Esophagus muscularis mucosa (tissue), 4 donors: ENCODE measurements at places on chromosomes 1 and 21. TPM values are rescaled to one million over a fixed set of nuclear protein-coding genes. Genes with fewer than 3 reads are reported as not detected.

LENEP gene
- total RNA-seq: not detected

LCE1D gene
- not detected for total RNA-seq

DNA sequence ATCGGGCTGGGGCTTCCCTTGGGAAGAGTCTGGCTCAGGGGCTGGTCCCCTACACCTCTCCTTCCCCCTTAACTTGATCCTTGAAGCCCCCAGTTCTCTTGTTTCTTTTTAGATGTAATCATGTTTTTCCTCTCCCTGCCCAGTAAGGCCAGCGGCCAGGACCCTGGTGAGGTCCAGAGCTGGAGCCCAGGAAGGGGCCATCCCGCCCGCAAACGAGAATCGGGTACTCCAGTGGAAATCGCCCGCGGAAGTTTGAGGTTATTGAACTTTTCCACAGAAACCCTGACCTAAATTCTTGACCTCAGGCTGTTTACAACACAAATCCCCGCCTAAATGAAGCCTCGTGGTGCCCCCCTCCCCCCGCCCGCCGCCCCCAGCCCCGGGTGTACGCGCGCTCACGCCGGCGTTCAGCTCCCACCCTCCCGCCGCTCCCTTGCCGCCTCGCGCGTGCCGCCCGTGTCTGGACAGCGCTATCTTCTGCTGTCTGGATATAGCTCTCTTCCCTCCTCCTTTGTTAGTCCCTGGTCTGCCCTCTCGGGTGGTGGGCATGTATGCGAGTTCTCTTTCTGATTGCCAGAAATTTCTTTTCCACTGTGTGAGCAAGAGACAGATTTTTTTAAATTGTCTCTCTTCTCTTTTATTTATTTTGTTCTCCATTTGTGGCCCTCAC lies 165.9 kb upstream of the CACNA1E start:
- no peaks in the 10 kb centered on the region for H3K27me3 ChIP-seq
- peaks cover 20% of the 10 kb centered on the region for H3K4me1 ChIP-seq
- DNase-seq: peak; percentile 80
- no peak overlapping the region for H3K4me3 ChIP-seq
- no peaks in the 10 kb centered on the region for H3K36me3 ChIP-seq

DNA sequence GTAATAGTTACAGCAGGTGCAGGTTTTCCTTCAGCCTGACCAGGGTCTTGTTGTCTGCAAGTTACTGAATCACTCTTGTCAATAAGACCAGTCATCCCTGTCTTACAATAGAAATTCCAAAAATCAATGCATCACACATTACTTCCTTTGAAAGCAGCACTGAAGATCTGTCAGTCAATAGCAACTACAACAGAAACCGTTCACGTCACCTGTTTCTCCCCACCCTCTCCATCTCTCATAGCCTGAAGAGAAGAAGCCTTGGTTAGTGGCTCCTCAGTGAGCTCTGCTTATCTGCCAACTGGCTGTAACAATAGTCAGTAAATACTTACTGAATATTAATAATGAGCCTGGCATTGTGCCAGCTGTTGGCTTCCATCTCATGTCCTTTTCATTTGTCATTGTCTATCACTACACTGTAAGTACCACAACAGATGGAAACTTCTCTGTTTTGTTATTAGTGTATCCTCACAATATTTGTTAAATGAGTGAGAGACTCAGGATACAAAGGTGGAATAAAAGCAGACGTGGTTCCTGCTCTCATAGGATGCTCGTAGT lies 195.2 kb downstream of the S1PR1 start:
- no peaks in the 10 kb centered on the region for H3K4me1 ChIP-seq
- DNase-seq: no peak
- H3K36me3 ChIP-seq: no peaks in the 10 kb centered on the region
- H3K4me3 ChIP-seq: no peak overlapping the region

DNA sequence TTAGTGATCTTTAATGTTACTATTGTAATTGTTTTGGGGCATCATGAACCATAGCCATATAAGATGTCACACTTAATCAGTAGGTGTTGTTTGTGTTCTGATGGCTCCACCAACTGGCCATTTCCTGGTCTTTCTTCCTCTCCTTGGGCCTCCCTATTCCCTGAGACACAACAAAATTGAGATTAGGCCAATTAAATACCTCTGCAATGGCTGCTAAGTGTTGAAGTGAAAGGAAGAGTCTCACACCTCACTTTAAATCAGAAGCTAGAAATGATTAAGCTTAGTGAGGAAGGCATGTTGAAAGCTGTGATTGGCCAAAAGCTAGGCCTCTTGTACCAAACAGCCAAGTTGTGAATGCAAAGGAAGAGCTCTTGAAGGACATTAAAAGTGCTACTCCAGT lies 30.7 kb downstream of the PPP2R5A start:
- DNase-seq: no peak
- no peak overlapping the region for H3K27ac ChIP-seq
- no peaks in the 10 kb centered on the region for H3K27me3 ChIP-seq

GRCh38 chr1:225700164-225700821 lies 47.4 kb upstream of the ENAH start:
- H3K27ac ChIP-seq: no peak overlapping the region
- H3K36me3 ChIP-seq: no peaks in the 10 kb centered on the region
- peaks cover 8% of the 10 kb centered on the region for H3K4me1 ChIP-seq
- H3K4me3 ChIP-seq: no peak overlapping the region
- no peaks in the 10 kb centered on the region for H3K27me3 ChIP-seq
- DNase-seq: no peak

DNA sequence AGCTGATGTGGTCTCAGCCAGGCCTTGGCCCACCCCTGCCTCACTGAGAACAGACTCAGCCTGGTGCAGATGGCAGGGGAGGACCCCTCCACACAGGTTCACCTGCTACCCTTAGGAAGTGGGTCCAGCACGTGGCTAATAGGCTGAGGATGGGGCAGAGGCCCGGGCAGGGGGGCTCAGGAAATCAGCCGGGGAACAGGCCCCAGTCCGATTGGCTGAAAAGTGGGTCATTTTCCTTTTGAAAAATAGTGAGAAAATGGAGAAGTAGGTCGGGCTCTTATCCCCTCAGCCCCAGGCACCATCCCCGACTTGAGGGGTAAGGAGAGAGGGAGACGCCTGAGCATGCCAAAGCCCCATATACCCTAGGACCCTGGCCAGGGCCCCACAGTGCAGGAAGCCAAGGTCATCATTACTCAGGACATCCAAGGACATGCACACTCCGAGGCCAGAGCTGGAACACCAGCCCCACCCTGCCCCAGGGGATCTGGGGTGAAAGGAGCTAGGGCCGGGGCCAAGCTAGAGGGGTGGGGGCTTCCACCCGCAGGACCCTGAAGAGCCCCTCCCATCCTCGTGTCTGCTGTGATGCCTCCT lies 11.0 kb downstream of the DLGAP3 start:
- no peak for DNase-seq
- no peaks in the 10 kb centered on the region for H3K36me3 ChIP-seq
- no peaks in the 10 kb centered on the region for H3K27me3 ChIP-seq
- no peaks in the 10 kb centered on the region for H3K4me1 ChIP-seq
- H3K27ac ChIP-seq: no peak overlapping the region

DNA sequence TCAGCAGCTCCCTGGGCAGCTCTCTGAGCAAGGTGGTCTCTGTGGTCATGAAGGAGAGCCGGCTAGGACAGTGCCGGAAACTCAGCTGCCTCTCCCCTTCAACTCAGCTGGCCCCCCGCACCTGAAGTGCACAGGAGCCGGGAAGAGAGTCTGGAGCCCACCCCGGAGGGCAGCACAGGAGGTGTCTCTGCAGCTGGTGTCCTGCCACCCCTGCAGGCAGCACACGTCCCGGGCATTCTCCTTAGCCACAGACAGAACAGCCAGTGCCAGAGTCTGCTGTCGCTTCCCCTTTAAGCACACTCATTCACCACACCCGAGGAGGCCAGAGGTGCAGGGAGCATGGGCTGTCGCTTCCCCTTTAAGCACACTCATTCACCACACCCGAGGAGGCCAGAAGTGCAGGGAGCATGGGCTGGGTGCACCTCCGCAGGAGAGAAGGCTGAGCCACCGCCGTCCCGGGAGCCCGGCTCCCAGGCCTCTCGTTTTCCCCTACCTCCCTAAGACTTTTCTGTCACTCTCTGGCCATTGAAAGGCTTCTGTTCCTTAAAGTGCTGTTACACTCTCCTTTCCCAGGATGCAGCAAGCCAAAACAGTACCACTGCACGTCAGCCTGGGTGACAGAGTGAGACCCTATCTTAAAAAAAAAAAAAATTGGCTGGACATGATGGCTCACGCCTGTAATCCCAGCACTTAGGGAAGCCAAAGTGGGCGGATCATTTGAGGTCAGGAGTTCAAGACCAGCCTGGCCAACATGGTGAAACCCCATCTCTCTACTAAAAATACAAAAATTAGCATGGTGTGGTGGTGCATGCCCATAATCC lies 16.9 kb upstream of the SAMD11 start:
- H3K4me1 ChIP-seq: peaks cover 53% of the 10 kb centered on the region
- H3K27ac ChIP-seq: no peak overlapping the region
- DNase-seq: no peak
- no peak overlapping the region for H3K4me3 ChIP-seq
- peaks cover 10% of the 10 kb centered on the region for H3K27me3 ChIP-seq

DNA sequence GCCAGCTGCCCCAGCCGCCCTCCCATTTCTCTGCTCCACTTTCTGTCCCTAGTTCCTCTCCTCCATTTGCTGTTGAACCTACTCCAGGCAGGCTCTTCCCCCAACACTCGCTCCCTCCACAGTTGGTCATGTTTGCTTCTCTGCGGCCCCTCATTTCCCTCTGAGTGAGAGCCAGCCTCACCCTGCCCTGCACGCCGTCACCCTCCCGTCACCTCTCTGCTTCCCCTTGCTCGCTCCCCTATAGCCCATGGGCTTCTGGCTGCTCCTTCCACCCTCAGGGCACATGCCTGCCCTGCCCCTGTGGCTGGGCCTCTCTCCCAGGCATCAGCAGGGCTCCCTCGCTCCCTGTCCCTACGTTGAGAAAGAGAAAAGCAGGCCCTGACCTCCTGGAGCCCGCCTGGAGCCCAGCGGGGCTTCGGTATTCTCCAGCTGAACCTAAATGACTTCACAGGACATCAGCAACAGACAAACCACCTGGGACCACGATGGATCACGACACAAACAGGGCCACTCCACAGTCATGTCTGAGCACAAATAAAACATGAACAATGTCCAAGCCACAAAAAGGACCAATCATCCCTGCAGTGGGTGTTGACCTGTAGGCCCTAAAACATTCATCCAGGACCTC lies 13.3 kb upstream of the THEMIS2 start:
- no peak overlapping the region for H3K27ac ChIP-seq
- H3K4me3 ChIP-seq: no peak overlapping the region
- no peaks in the 10 kb centered on the region for H3K27me3 ChIP-seq
- H3K36me3 ChIP-seq: no peaks in the 10 kb centered on the region
